ENCODE measurements at places on chromosomes 2 and 18.

GRCh38 chr2:27756544-27757498, 14.7 kb upstream of the MRPL33 start:
- DNase-seq: no peak

GRCh38 chr2:150585221-150585971, 97.9 kb upstream of the RND3 start:
- no peak for DNase-seq

- DNase-seq: no peak
Observed at GRCh38 chr2:152084076-152084475, 14.8 kb downstream of the CACNB4 start.

GRCh38 chr18:70172225-70172624, 33.3 kb downstream of the RTTN start:
- DNase-seq: no peak

DNA sequence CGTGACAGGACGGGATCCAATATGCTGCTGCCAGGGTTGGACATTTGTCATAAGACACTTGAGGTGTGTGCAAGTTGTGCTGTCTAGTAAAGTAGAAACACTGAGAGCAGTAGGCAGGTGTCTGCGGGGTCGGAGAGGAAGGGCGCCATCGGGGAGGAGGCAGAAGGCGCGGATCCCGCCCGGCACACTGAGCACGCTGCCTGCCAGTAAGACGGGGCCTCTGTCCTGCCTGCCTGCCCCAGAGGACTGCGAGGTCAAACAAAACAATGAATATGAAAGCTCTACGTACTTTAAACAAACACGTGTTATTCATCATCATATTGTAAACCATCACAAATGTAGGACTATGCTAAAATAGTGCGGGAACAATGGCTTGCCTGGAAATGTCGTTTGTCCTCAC, 349.3 kb upstream of the SALL3 start:
- no peak for DNase-seq

All from foreskin melanocyte (primary cell).